Renal pelvis (tissue), 12 donors: ENCODE measurements at places on chromosomes 4 and X. TPM values are rescaled to one million over a fixed set of nuclear protein-coding genes. Genes with fewer than 3 reads are reported as not detected.

DNA sequence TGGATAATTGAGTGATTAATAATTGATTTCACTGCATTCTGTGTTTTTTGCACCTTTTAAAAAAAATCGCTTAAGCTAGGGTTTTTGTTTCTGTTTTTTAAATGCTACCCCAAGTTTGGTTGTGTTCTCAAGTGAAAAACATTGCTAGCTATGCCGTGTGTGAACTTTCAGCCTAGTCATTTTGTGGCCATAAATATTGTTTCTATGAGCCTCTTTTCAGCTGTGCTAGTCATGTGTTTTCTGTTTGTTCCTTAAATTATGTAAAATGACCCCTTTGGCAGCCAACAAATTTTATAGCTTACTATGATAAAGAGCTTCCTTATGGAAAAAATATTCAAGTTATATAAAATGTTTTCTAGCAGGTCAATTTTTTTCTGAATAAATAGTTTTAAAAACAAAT, 59.1 kb downstream of the GALNT7 start:
- DNase-seq = no peak

DNA sequence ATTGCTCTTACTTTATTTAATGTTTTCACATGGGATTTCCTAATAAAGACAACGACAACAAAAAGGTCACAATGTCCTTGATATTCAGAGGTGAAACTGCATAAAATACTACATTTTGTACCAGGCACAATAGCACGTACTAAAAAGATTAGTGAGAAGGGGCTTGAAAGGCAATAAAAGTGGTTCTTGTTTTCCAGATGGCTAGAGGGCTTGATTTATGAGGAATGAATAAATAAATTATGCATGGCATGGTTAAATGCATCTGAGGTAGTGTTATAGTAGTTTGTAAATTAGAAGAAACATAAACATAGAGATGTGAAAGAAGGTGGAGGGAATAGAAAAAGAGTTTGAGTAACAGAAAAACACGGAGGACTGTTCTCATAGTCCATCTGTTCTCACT, 123.4 kb downstream of the CLCN5 start:
- DNase-seq = no peak

DNA sequence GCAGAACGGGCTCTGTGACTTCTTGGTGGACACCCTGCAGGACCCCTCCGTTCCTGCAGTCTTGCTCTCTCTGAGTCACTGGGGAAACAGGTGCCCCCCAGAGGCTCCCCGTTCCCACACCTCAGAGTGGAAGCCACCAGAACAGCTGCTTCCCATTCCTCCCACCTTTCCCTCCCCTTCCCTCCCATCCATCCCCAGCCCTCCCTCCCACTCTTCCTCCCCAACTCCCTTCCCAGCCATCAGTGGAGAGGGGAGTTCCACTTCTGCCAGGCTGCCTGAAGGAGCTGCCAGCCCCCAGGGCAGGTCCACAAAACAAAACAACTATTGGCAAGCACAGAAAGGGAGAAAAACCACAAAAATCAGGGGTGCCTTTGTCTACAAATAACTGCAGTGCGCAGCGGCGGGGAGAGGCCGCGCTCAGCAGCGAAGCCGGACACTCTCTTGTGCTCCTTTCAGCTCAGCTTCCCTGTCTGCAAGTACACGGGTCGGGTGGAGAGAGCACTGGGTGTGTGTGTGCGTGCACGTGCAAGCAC, 8.1 kb downstream of the SSR4 start:
- no peak for DNase-seq

The SMR3B gene
- polyA plus RNA-seq = not detected

The DNAAF6 gene
- 0.10 TPM for polyA plus RNA-seq

The GPRIN3 gene
- 7.0 TPM for polyA plus RNA-seq

The COX7B2 gene
- polyA plus RNA-seq = not detected

The GAGE12J gene
- not detected for polyA plus RNA-seq

DNA sequence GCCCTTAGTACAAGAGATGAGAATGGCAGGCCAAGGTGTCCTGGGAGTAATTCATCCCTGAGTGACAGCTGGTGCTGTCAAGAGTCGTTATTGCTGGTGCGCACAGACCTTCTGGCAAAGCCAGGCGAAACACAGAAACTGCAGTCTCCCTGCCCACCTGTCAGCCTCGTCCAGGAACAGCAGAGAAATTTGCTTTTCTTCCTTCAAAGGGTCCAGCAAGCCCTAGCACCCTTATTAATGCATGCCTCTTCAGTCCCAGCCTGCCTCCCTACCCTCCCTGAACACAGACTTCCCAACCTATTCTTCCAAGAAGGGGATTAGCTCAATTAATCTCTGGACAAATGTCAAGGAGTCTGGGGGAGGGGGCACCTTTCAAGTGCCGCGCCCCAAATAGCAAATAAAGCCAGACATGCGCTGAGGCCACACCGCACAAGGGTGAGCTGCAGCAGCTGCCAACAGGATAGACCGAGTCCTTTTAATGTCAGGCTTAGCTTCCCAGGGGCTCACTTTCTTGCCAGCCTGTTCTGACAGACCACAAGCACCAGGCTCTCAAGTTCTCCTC, 250.7 kb upstream of the RASGEF1B start:
- DNase-seq = no peak

The NMU gene
- polyA plus RNA-seq = 12.1 TPM

GRCh38 chr4:145307763-145308430, 127.5 kb upstream of the OTUD4 start:
- DNase-seq = no peak

The DRD5 gene
- polyA plus RNA-seq = 0.74 TPM

- no peak for DNase-seq
These were observed 752 bp downstream of the ERAS start for GRCh38 chrX:48826876-48827653.

- DNase-seq = no peak
These were observed 41.4 kb downstream of the CLCN3 start for GRCh38 chr4:169661761-169662160.

The ERCC6L gene
- polyA plus RNA-seq = 4.6 TPM

The PAQR3 gene
- 17.6 TPM for polyA plus RNA-seq

GRCh38 chrX:8043121-8043520, 115.9 kb upstream of the PNPLA4 start:
- no peak for DNase-seq

DNA sequence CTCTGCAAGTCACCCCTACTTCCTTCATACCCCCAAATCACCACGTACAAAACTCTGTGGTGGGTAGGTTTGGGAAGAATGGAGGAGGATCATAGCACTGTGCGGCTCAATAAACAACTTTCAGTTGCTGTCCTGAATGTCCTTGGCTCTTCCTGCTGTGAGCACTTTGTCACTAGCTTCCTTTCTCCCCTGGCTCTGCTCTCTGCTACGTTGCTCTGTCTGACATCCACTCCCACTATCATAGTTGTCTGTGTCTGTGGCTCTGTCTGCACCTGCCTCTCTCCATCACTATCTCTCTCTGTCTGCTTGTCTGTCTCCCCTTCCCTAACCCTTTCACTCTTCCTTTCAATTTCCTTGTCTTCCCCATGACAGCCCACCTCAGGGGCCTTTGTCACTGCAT, 21.2 kb upstream of the SMPX start:
- no peak for DNase-seq

DNA sequence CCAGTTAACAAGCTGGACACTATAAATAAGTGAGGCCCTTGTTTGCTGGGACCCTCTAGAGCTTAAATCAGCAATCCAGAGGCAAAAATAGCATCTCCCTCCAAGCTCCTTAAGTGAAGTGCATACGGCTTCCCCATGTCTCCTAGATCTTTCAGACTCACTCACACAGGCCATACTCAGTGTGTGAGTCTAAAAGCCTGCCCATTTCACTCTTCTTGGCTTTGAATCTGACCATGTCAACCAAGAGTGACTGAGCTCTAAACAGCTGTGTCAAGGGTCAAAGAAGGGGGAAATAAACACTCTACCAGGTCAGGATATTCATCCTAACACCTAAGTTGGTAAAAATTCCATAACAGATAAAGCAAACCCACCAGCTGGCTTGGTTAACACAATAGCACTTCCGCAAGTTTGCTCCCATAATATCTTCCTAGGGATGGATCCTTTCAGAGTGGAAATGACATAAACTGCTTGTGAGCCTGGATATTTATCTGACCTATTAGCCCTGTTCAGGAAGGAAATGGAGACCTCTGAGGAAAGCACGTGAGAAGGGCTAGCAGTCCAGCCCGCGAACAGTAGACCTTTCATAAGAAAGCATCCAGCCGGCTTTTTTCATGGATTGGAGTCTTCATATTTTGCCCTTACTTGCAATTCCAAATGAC, 65.6 kb downstream of the MID1 start:
- DNase-seq = no peak

The PRKG2 gene
- polyA plus RNA-seq = 2.2 TPM

The CHRNA9 gene
- 1.0 TPM for polyA plus RNA-seq

DNA sequence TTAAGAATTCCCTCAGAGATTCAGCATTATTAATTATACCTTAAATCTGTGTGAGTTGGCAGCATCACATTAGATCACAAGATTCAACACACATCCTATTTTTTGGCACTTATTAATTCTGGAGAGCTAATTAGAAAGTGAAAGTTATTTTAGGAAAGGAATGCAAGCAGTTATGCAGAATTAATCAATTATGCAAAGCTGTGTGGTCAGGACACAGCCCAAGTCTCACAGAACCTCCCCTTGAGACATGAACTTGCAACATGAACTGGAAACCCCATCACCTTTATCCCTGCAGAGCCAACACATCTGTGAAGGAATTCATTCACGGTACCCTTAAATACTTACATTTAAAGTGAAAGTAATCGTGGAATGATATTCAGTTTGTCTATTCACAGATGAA, 80.5 kb downstream of the TSPAN5 start:
- no peak for DNase-seq

The SLC34A2 gene
- 30.0 TPM for polyA plus RNA-seq

GRCh38 chr4:24226667-24227066, 336.8 kb upstream of the PPARGC1A start:
- no peak for DNase-seq

The EFHC2 gene
- polyA plus RNA-seq = 7.1 TPM

The ACSL1 gene
- 50.9 TPM for polyA plus RNA-seq

The PLP1 gene
- polyA plus RNA-seq = 10.4 TPM

The GLOD5 gene
- polyA plus RNA-seq = 0.79 TPM

The RAB39B gene
- 2.9 TPM for polyA plus RNA-seq
